Dermis microvascular lymphatic vessel endothelial cell (primary cell): ENCODE measurements at places on chromosomes 1 and 21.

GRCh38 chr1:89734442-89734841 lies 86.4 kb upstream of the LRRC8D start:
- no peak for DNase-seq

- no peak for DNase-seq
Measured at GRCh38 chr1:16367968-16368890, 1.2 kb downstream of the SZRD1 start.

DNA sequence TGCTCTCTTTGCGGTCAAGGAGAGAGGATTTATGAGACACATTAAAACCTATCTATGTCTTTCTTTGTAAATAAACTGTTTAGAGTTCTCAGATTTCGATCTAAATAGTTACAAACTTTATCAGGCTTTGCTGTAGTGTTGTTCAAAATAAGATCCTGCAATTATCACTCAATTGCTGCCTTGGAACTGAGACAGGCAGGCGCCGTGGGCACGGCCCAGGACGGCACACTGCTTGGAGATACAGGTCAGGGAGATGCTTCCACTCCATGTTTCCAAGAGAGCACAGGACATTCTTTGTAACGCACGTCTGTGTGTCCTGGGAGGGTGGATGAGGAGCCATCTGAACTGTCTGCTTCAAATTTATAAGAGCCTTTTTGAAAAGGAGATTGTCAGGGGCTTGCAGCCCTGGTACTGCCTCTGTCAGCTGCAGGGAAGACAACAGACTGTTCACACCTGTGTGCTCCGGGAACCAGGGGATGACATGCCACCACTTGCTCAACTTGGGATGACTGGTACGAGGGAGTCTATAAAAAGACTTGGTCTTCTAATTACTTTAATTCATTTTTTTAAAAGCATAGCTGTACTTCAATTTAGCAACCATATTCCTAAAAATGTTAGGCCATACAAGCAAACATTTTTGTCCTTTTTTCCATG lies 472.9 kb upstream of the RUNX1 start:
- DNase-seq: no peak

DNA sequence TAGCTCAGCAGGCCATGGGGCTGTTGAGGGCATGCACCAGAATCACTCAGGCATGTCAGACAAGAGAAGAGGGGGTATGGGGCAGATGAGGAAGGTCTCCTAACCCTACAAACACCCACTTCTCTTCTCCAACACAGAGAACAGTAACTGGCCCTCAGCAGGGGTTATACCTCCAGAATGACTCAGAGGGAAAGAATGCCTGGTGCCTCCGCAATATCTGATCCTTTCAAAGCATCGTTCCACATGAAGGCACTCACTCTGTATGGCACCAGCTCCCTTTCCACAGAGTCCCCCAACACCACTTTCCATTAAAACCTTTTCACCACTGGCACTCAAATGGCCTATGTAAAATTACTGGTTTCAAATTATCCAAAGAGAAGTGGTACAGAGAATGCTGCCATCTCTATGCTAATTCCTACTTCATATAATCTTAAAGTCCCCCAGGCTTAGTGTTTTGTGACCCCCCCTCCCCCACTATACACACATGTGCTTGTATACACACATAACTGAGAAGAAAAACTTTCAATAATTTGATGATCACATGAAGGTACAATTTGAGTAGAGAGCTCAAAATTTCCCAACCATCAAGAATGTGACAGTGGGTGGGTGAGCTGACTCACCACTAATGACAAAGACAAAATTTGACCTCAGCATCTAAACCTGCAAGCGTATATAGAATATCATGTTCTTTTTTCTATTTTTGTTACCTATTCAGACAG lies 91.5 kb downstream of the SIPA1L2 start:
- DNase-seq: no peak

GRCh38 chr1:17213782-17214148 lies 8.8 kb downstream of the PADI1 start:
- no peak for DNase-seq

- no peak for DNase-seq
Measured at GRCh38 chr1:20158358-20159070, 19.4 kb downstream of the PLA2G2F start.

DNA sequence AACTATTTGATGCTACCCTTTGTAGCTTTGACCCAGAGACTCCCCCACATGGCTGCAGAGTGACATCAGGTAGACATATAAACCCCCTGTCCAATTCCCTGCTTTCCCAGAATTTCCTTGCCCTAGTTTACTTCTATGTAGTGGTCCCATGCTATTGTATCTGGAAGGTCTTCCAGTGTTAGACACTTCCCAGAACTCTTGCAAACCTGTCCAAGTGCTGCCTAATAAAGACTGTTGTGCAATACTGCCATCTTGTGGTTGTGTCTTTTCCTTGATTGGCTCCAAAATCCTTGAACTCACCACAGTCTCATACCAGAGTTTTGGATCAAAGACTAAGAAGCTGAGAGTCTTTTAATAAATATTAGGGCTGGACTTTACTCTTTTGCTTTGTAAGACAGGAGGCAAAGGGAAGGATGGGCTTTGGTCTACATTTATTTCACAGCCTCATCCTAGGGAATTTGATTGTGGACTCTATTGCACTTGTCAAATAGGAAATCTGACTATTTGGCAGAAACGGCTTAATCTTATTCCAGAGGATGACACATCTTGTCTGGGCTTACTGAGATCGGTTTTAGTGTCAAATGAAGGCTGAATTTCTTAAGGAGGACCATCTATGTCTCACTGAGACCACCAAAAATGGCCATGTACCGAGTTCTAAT lies 169.9 kb downstream of the LRRC7 start:
- DNase-seq: peak; percentile 65

- DNase-seq: no peak
Measured at GRCh38 chr1:51666478-51666877, 49.6 kb downstream of the OSBPL9 start.

GRCh38 chr1:72915581-72915980 lies 633.2 kb upstream of the NEGR1 start:
- DNase-seq: no peak

GRCh38 chr1:233261206-233261605 lies 34.3 kb downstream of the PCNX2 start:
- DNase-seq: no peak

GRCh38 chr1:9256332-9256731 lies 21.8 kb downstream of the H6PD start:
- no peak for DNase-seq

DNA sequence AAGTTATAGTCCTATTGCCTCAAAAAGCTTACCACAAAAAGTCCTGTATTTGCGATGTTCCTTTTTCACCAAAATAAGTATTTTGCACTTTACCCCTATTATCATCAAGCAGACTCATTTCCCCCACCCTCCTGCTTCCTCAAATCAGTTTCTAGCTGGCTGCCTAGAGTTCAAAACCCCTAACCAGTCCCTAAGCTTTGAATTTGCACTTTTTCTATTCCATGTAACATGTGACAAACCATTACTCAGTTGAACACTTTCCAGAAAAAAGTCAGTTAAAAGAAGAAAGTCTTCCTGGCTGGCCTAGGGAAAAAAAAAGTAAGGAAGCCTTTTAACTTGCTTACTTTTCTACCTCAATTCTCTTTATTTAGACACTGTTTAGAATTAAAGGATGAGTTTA lies 8.2 kb downstream of the CEP170 start:
- DNase-seq: no peak

DNA sequence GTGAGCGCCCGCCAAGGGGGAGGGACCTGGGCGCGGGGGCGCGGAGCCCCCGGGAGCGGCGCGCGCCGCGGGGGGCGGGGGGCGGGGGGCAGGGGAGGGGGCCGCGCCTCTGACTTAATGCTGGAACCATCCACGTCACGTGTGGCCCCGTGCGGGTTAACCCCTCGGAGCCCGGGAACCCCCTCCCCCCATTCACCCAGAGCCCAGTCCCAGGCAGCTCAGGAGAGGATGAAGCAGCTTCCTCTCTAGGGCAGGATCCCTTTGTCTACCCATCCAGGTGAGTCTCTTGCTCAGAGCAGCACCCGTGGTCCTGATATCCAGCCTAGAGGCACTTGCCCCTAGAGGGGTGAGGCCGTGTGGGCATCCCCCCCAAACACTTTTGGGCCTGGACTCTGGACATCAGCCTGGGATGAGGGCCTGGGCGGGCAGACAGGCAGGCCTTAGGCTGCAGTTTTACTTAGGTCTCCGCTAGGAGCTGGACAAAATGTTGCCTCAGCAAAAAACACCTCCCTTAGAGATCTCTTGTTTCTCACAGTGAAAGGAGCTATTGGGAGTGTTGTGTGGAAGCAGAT lies at the start of gene ALX3:
ALX3 (minus strand) TSS at position 2 of the 572 bp plus-strand sequence. CDS start 60 bp downstream, outside the sequence.
- DNase-seq: no peak

GRCh38 chr1:9349331-9349851 lies 56.7 kb downstream of the SPSB1 start:
- DNase-seq: no peak

- DNase-seq: no peak
Measured at GRCh38 chr1:95229037-95229436, 5.0 kb upstream of the RWDD3 start.

DNA sequence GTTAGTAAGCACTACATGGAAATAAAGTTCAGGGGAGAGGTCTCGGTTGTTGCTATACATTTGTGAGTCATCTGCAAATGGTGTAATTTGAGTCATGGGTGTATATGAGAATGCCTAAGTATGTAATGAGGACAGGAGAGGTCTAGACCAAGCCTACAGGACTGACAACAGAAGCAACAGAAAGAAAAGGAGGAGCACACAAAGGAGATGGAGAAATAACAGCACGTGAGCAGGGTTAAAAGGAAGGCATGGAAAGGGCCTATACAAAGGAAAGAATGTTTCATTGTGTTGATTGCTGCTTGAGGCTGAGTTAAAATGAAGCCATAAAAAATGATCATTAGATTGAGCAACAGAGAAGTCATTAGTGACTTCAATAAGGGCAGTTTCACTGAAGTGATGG lies 28.0 kb upstream of the PRKAA2 start:
- DNase-seq: no peak

- DNase-seq: no peak
Measured at GRCh38 chr1:186819126-186819525, 9.6 kb upstream of the PLA2G4A start.

GRCh38 chr1:64654519-64655341 lies 90.1 kb upstream of the RAVER2 start:
- DNase-seq: no peak

DNA sequence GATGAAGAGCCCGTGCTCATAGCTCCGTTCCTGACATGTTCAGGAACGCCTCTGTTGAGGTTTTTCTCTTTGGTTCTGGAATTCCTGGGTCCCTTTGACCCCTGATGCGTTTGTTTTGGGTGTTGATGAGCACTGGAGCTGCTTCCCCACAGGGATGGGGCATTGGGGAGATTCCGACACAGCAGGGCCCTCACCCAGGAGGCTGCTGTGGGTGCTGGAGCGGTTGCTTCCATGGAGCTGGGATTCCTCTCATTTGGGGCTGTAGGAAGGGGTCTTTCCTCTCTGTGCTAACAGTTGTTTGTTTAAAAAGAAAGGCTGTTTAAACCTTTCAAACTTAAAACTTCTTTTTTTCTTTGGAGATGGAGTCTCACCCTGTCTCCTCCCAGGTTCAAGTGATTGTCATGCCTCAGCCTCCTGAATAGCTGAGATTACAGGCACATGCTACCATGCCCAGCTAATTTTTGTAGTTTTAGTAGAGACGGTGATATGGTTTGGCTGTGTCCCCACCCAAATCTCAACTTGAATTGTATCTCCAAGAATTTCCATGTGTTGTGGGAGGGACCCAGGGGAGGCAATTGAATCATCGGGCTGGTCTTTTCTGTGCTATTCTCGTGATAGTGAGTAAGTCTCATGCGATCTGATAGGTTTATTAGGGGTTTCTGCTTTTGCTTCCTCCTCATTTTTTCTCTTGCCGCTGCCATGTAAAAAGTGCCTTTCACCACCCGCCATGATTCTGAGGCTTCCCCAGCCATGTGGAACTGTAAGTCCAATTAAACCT lies 48.9 kb downstream of the SKI start:
- DNase-seq: no peak

GRCh38 chr1:245969283-245969682 lies 537.8 kb downstream of the SMYD3 start:
- DNase-seq: peak; percentile 97

- DNase-seq: no peak
Measured at GRCh38 chr21:17542371-17543011, 29.6 kb downstream of the CXADR start.

- DNase-seq: no peak
Measured at GRCh38 chr1:216223486-216223885, 199.8 kb downstream of the USH2A start.

- DNase-seq: no peak
Measured at GRCh38 chr1:223161321-223161720, 18.3 kb upstream of the TLR5 start.

- no peak for DNase-seq
Measured at GRCh38 chr1:152873495-152873894, 4.6 kb upstream of the SMCP start.

DNA sequence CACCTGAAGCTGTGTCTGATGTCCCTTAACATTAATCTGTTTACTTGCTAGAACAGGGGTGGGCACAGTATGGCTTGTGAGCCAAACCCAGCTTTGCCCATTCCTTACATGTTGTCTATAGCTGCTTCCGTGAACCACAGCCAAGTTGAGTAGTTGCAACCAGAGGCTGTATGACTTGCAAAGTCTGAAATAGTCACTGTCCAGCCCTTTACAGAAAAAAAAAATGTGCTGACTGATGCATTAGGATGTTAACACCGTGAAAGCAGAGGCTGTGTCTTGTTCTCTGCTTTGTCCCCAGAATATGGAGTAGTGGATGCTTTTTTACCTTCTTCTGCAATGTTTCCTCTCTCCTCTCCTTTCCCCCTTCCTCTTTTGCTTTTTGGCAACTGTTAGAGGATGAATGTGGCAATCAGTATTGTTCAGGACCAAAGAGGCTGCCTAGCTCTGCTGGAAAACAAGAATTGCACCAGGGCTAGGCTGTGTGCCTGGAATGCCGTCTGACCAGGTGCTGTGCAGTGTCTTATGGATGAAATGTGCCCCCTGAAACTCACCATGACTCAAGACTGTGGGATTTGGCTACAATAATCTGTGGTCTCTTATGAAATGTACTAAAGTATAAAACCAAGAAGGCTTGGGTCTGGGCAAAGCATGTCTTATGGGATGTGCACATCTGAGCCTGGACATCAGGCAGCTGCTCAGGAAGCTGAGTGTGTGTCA lies 79.6 kb upstream of the GCLM start:
- DNase-seq: no peak

DNA sequence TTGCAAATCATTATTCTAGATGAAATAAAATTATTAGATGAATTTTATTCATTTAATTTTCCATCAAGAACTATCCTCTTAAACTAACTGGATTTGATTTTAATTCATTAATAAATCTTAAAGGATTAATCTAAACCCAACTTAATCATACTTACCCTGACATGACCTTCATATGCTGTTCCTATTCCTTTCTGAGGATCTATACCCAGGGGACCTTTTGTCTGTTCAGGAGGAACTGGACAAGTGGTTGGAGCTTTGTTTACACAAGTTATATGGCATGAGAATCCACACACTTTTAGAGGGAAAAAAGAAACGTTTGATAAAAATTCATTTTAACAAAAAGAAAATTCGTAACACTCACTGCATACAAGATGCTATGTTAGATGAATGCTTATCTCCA lies 95.2 kb downstream of the COQ8A start:
- no peak for DNase-seq
